ENCODE measurements at places on chromosomes 12 and 14.

DNA sequence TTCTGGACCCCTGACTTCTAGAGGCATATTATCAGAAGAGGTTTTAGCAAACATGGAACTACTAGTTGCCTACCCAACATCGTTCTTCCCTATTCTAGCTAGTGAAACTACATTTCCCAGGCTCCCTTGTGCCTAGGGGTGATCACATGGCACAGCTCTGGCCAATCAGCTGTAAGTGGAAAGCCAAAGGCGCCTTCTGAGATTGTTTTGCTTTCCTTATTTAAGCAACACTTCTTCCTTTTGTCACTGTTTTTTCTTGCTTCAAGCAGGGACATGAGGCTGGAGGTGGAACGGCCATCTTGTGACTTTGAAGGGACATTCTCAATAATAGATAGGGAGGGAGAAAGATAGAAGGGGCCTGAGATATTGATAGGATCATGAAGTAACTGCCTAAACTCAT lies 136.7 kb downstream of the ZNF664 start:
- peak; percentile 19 for DNase-seq

DNA sequence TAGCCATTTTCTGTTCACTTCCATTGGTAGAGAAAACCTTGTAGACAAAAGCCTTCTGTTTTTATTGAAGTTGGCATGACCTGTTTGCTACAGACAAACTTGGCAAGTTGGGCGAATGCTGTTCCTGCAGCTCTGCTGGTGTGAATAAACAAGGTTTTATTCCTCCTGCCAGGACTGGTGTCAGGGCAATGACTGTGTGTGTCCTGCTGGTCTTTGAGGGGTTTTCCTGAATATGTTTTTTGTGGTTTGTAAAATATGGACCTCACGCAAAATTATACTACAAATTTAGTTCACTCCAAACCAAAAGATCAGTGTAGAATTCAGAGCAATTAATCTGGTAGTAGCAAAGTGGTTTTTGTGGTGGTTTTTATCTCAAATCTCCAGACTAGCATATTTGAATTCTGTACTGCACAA lies 140.8 kb downstream of the ERC1 start:
- no peak for DNase-seq

DNA sequence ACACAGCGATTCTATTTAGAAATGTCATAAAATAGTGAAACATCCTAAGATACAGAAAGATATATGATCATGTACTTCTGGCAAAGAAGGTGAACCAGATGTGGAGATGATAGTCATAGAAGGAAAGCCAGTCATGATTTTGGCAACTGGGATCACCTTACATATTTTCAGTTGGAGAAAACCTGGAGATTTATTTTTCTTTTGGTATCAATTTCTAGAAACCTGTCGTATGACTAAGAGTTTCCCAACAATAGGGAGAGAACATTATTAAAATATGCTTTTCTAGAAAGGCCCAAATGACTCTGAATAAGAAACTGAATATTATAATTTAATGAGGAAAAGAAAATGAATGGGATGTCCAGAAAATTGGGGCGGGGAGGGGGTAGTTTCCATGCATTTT lies 396.4 kb downstream of the ZFP36L1 start:
- no peak for DNase-seq

DNA sequence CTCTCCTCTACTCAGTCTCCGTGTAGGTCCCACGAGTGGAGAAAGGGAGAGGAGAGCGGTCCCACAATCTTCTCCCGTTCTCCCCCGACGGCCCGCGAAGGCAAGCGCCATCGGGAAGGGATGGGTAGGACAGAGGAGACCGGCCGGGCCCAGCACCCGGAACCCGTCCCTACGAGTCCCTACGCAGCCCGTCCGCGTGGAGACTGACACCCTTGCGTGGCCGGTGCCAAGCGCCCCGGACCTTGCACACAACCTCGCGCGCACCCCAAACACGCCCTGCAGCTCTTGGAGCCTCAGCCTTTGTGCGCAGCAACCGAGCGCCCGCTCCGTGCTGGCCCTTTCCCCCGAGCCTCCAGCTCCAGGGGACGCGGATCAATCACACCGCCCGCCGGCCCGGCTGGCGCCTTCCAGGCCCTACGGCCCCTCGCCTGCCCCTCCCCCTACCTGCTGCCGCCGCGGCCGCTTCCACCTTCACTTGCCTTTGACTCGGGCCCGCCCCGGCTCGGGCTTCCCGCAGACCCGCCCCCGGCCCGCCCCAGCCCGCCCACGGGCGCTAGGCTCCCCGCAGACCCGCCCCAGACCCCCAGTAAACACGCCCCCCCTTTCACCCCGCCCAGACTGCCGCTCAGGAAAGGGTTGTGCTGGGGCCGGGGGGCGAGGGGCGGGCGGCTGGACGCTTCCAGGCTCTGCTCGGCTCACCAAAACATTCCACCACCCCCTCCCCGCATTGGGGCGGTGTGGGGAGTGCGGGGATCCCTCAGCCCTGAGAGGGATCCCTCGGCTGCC lies at the start of gene NDRG2:
Gene NDRG2 (minus strand): TSS at position 477 of the 786 bp plus-strand sequence. CDS start 1,746 bp downstream, outside the sequence.
- peak; percentile 70 for DNase-seq

Data from NCI-H524 (cell line).